OCI-LY7 (cell line): ENCODE measurements at places on chromosomes 12 and 14. TPM values are rescaled to one million over a fixed set of nuclear protein-coding genes. Genes with fewer than 3 reads are reported as not detected.

Gene CATSPERB
- not detected in 2 replicates for total RNA-seq

GRCh38 chr12:32515137-32515873 is 115.9 kb downstream of the FGD4 start:
- DNase-seq, result peak; percentile 51

Gene PTGER2
- not detected in 2 replicates for total RNA-seq

- no peak for DNase-seq
Observed at GRCh38 chr12:105960319-105961083, 178.3 kb downstream of the NUAK1 start.

GRCh38 chr12:111260732-111261131 is 108.2 kb downstream of the PHETA1 start:
- no peak for DNase-seq

- DNase-seq, result no peak
Observed at GRCh38 chr12:127389923-127390322, 877.0 kb upstream of the TMEM132C start.

DNA sequence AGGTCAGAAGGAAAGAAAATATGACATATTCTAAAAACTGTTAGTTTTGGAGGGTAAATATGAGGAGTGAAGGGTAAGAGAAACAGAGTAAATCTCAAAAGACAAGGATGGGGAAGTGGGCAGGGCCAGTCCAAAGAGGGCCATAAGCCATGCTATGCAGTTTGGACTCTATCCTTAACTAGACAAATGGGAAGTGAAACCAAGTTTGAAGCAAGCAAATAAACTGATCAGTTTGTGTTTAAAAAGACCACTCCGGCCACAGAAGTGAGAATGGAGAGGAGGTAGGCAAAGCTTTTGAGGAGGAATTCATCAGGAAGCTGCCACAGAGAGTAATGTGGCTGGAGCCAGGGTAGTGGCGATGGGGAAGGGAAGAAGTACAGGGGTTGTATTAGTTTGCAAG is 37.5 kb upstream of the DAAM1 start:
- DNase-seq, result peak; percentile 82

GRCh38 chr14:55662752-55663151 is 82.7 kb downstream of the KTN1 start:
- no peak for DNase-seq

GRCh38 chr14:23130871-23131270 is 11.8 kb upstream of the CEBPE start:
- DNase-seq, result no peak

DNA sequence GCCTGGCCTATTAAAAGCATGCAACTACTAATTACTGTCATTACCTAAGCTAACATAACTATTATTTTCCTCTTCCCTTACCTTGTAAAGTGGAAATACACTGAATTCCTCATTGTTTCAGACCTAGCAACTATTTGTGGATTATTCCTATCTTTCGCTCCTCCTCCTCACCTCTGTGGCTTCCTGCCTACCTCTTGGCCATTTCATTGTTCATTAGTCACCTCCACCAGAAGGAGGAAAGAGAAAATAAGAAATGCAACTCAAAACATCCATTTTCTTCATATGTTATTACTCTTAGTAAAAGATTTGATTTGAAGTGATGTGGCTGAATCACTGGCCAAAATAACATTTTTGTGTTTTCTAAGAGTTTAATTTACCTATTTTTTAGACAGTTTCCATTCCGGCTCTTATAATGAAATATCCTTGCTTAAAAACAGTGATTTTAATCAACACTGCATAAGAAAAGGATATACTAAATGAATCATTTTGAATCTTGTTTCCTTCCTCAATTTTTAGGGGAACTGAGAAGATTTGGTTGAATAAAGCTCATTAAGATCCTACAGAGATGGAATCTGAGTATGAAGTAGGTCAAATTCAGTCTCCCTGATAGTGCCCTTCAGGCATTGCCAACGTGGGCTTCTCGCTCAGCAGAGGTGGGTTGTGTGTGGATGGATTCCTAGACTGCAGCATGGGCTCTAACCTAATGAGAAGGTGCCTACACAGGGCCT is 27.6 kb upstream of the ARHGAP5 start:
- no peak for DNase-seq

DNA sequence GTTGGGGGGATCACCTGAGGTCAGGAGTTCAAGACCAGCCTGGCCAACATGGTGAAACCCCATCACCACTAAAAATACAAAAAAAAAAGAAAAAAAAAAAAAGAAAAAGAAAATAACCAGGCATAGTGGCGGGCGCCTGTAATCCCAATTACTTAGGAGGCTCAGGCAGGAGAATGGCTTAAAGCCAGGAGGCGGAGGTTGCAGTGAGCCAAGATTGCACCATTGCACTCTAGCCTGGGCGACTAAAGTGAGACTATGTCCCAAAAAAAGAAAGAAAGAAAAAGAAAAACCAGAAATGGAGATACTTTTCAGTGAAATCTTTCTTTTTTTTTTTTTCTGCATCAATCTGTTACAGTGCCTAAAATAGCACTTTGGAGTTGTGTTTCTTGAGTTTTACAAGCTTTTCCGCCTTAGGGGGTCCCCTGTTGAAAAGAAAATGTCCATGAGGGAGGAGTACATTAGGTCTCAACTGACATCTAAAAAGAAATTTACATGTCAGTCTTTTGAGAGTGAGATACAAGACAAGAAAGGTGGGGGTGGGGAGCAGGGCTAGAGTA is 82.9 kb upstream of the VASH1 start:
- DNase-seq, result no peak

GRCh38 chr12:119117936-119118335 is 60.8 kb upstream of the HSPB8 start:
- no peak for DNase-seq

GRCh38 chr14:101882141-101882935 is 82.0 kb upstream of the DYNC1H1 start:
- no peak for DNase-seq

Gene PLEKHD1
- total RNA-seq, result 0.17 and 0.19 TPM in 2 replicates

- no peak for DNase-seq
Observed at GRCh38 chr12:52382854-52383253, 2.6 kb downstream of the KRT84 start.

Gene OSBPL8
- total RNA-seq, result 57.0 and 61.3 TPM in 2 replicates

DNA sequence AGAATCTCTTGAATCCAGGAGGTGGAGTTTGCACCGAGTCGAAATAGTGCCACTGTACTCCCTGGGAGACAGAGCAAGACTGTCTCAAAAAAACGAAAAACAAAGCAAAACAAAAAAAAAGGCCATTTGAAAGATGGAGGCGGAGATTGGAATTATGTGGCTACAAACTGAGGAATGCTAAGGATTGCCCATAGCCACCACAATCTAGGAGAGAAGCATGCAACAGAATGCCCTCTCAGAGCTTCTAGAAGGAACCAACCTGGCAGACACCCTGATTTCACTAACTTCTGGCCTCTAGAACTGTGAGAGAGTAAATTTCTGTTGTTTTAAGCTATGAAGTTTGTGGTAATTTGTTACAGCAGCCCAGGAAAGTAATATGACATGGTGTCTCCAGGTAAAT is 50.1 kb upstream of the LIMA1 start:
- DNase-seq, result no peak

GRCh38 chr14:104419865-104420505 is 159.6 kb upstream of the C14orf180 start:
- DNase-seq, result no peak

Gene REM2
- total RNA-seq, result 1.5 and 2.1 TPM in 2 replicates

- no peak for DNase-seq
Observed at GRCh38 chr12:119171291-119171690, 7.4 kb upstream of the HSPB8 start.

- DNase-seq, result no peak
Observed at GRCh38 chr14:65849558-65849957, 437.0 kb downstream of the FUT8 start.

DNA sequence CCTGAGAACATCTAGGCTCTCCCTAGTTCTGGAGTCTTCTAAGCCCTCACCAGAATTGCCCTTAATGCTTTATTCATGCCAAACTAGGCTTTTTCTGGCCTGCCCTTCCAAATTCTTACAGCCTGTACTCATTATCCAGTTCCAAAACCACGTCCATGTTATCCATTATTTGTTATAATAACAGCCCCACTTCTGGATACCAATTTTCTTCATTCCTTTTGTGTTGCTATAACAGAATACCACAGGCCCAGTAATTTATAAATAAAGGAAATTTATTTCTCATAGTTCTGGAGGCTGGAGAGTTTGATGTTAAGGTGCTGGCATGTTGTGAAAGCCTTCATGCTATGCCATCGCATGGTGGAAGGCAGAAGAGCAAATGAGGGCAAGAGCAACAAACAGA is 68.0 kb upstream of the AMIGO2 start:
- no peak for DNase-seq
